LNCaP clone FGC (cell line): ENCODE measurements at places on chromosomes 5 and 9.

DNA sequence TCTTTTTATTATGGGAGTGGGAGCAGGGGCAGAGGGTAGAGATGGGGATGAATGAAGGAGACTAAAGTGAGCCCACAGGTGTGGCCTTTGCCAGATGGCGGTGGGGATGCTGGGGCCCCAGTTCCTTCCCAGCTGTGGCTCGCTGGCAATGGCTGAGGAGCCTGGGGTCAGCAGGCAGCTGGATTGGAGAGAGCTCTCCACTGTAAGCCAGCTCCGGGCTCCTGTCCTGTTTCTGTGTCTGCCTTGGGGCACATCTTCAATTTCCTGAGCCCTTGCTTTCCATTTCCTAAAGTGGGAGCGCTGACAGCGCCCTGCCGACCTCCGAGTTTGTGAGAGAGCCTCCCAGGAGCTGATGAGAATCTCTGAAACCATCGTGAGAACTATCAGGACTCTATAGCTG lies 75.6 kb upstream of the SPRY4 start:
- DNase-seq: no peak

GRCh38 chr5:31247381-31247780 lies 53.9 kb downstream of the CDH6 start:
- DNase-seq: no peak

DNA sequence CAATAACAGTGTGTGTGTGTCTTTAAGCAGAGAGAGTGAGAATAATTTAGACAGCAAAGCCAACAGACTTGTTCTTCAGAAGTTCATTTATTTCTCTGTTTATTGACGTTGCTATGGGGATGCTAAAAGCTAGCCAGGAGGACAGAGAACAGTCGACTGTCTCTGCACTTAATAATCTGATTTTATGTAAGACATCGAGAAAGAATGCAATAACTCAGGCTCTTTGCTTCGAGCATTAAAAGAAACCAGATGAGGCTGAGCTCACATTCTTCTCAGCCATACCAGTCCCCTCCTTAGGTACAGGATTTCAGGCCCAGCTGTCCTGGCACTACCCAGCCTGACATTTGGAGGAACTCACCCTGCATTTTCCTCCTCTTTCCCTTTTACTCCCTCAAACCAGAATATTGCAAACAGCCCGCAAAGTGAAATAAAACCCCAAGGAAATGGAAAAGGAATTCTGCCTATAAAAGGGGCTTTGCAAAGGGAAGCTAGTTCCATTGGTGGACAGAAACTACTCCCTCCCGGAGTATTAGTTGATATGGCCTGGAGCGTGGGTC lies 44.5 kb upstream of the DPYSL3 start:
- peak; percentile 44 for DNase-seq

DNA sequence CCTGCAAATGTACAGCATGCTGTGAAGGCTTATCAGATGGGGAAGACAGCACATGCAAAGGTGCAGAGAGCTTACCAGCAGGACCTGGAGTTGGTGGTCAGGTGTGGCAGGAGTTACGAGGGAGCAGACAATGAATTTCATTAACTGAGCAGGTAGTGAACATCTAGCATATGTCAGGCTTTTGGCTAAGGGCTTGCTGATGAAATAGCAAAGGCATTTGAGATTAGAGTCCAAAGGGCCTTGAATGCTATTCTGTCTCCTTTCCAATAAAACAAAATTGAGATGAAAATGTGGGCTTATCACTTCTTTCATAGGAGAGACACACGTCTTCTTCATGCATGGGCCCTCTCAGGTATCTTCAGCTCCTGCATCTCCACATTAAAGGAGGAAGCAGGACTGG lies 36.6 kb upstream of the PPARGC1B start:
- no peak for DNase-seq

DNA sequence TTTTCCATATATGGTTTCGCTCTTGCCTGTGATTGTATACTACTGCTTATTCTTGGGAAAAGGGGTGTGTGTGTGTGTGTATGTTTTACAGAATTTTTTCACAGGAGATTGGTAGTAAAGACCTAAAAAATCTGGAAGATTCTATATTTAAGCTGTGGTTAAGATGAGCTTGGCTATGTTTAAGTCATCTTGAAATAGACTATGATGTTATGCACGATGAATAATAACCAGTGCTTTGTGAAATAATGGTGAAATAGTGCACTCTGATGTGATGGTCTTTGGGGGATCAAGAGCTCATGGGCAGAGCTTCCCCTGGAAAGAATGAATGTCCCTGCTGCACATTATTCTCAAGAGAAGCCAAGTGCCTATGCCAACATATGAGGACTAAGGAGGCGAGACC lies 301.0 kb downstream of the ACTL7B start:
- no peak for DNase-seq

DNA sequence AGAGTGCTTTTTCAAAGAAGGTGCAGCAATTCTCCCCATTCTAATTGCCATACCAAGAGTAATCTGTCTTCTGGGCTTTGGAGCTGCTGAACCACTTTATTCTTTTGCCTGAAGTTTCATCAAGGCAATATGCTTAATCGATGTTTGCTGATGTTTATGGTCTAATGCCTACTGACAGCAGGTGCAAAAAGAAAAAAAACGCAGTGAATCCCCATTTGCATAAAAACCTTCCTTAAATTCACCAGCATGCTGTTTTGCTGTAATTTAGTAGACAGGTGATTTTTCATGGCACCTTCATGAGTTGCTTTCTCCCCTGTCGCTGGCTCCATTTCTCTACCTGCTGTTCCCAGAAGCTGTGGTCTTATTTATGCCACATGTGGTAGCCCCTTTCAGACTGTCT lies 83.1 kb upstream of the MAST4 start:
- no peak for DNase-seq

DNA sequence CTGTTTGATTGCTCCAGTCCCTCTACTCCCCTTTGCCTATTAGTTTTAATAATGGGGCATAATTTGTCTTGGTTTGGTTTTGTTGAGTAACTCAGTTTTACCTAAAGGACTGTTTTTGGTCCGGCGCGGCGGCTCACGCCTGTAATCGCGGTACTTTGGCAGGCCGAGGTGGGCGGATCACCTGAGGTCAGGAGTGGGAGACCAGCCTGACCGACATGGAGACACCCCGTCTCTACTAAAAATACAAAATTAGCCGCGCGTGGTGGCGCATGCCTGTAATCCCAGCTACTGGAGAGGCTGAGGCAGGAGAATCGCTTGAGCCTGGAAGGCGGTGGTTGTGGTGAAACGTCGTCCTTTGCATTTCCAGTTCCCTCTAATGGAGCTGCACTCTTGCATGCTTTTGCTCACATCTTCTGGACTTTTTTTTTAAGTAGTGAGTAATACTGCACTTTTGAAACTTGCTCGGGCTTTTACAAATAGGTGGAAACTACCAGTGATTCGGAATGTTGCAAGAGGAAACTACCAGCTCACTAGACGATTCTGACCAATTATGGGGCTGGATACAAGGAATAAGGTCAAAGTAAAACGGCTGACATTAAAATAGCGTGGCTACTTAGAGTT lies 721 bp upstream of the MAML1 start:
- DNase-seq: no peak

GRCh38 chr5:174314261-174314660 lies 268.8 kb downstream of the NSG2 start:
- no peak for DNase-seq

DNA sequence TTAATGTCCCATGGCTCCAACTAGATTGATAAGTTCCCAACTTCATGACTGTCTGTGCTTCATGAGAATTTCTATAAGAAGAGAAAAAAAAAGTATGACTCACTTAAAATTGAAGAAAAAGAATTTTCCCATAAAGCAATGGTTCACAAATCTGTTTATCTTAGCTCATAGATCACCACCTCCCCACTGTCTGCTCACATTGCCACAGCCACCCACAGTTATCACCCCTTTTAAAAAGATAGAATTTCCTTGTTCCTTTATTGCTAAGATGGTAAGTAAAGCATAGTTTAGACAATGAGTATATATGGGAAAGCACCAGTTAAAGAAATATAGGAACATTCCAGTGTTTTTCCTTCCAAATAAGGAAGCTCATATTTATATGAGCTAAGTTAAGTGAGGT lies 67.1 kb downstream of the ALDH7A1 start:
- DNase-seq: no peak

DNA sequence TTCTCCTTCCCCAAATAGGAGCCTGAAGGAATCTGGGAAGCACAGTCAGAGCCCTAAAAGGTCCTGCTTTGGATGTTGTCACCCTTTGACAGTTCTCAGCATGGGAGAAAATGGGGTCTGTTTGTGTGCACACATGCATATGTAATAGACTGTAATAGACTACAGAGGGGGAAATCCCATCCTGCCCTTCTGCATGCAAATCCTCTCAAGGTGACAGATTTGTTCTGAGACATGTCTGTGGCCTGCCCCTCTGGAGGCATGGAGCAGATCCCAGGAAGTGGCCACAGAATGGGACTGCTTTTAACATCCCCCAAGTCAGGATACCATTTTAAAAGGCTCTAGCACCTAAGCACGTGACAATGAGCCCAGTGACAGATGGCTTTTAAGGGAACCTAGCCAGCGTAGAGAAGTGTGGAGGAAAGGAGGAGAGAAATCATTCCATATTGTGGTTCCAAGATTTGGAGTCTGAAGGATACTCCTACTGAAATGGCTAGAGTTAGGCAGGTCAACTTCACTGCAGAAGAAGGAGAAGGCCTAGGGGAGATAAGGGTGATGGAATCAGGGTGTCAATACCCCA lies 483.5 kb downstream of the SPOCK1 start:
- no peak for DNase-seq
